ENCODE measurements at places on chromosomes 13 and 19. TPM values are rescaled to one million over a fixed set of nuclear protein-coding genes. Genes with fewer than 3 reads are reported as not detected.

Gene OR7C2
- not detected for polyA plus RNA-seq

Gene PRR36
- polyA plus RNA-seq: not detected

Gene CNFN
- polyA plus RNA-seq: 42.5 TPM

Gene GAPDHS
- polyA plus RNA-seq: not detected

Gene CYP4F8
- not detected for polyA plus RNA-seq

Gene NKPD1
- not detected for polyA plus RNA-seq

Gene PLEKHF1
- 10.2 TPM for polyA plus RNA-seq

Gene CGB8
- not detected for polyA plus RNA-seq

Gene ZNF284
- polyA plus RNA-seq: 0.69 TPM

Gene LIM2
- polyA plus RNA-seq: 0.24 TPM

Gene ARL11
- 7.7 TPM for polyA plus RNA-seq

Gene RDH8
- polyA plus RNA-seq: not detected

Gene APOC1
- polyA plus RNA-seq: not detected

Gene TMIGD2
- 1.9 TPM for polyA plus RNA-seq

Gene REEP6
- 0.24 TPM for polyA plus RNA-seq

Gene CLEC4G
- polyA plus RNA-seq: 0.43 TPM

Gene SERPINE3
- polyA plus RNA-seq: not detected

Gene CNN1
- not detected for polyA plus RNA-seq

Gene METTL21C
- polyA plus RNA-seq: not detected

Gene OSCAR
- polyA plus RNA-seq: 0.40 TPM

Gene MED4
- 76.6 TPM for polyA plus RNA-seq

Gene OR7C1
- not detected for polyA plus RNA-seq
